ENCODE measurements at places on chromosomes 5 and 9.

DNA sequence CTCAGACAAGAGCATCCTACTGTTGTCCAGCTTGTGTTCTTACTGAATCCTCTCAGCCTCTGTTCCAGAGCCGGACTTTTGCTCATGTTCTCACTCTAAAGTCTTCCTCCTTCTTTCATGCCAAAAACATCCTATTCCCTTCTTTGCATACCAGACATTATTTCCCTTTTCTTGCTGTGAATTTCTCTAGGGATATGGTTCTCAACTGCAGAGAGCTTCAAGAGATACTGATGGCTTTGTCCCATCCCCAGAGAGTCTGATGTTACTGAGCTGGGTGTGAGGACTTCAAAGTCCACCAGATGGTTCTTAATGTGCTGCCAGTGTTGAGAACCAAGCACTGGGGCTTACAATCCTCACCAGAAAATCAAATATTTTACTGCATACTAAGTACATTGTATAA is 98.6 kb upstream of the FER start:
- DNase-seq = no peak

DNA sequence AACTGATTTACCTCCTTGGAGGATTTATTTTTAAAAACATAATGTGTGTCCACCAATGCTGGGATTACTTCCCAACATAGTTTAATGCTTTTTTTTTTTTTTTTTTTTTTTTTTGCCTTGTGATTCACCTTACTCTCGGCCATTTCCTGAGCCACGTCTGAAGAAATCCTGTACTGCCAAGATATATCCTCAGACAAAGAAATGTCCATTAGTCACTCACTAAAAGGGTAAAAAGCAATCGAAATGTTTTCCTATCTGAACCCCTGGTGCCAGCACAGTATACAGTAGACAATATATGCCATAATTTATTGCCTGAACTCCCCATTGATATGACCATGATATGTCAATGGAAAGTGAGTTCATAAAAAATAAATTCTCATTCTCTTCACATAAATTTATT is 344.1 kb downstream of the BNC2 start:
- DNase-seq = no peak

DNA sequence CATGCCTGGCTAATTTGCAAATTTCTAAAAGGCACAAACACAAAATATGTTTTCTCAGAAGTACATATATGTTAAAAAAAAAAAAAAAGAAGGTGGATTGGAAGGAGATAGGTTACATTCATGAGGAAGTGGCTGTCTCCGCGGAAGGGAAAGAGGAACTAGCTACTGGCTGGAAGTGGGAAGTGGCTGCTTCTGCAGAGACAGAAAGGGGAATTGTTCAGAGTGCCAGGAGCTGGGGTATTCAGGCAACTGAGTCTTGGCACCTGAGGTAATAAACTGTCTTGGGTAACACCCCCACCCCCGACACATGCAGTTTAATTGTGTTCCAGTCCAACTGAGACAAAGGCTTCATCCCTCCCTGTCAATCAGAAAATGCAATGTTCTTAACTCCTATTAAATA is 45.6 kb downstream of the S1PR3 start:
- no peak for DNase-seq

GRCh38 chr5:135718651-135719050 is 115.8 kb upstream of the SLC25A48 start:
- DNase-seq = no peak

- no peak for DNase-seq
Observed at GRCh38 chr5:145407300-145408047, 427.7 kb downstream of the PRELID2 start.

GRCh38 chr5:102722931-102723330 is 32.2 kb upstream of the PAM start:
- no peak for DNase-seq

- DNase-seq = no peak
Observed at GRCh38 chr5:132025403-132025971, 14.0 kb upstream of the ACSL6 start.

GRCh38 chr9:82128011-82128696 is 139.6 kb downstream of the SPATA31D1 start:
- no peak for DNase-seq

- no peak for DNase-seq
Observed at GRCh38 chr5:150103678-150104549, 17.6 kb upstream of the CSF1R start.
